Stimulated activated CD8-positive, alpha-beta memory T cell treated with anti-CD3 and anti-CD28 coated beads, Interleukin-2, amount 100 ng/mL, for 48 hours (primary cell): ENCODE measurements at places on chromosomes 4 and X.

- DNase-seq = no peak
Observed at GRCh38 chr4:15469402-15470127, at the start of gene CC2D2A. Gene CC2D2A (plus strand): TSS chr4:15469882. CDS start chr4:15475933, 6,051 bp downstream.

- no peak for DNase-seq
Observed at GRCh38 chr4:28092610-28093009, 1232.0 kb downstream of the STIM2 start.

DNA sequence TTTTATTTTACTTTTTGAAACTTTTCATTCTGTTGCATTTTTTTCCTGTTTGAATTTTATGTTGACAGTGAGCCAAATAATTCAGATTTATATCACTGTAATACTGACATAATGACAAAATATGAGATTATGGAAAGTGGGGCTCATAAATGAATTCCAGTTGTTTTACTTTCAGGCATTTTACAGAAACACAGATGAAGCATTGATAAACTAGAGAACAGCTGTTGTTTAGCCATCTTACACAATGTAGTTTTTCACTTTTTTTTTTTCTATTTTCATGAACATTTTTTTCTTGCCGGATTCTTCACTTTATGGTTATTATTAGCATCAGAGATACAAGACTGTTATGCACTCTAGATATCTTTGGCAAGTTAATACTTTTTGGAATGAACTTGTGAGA is 91.7 kb upstream of the PAQR3 start:
- DNase-seq = no peak

DNA sequence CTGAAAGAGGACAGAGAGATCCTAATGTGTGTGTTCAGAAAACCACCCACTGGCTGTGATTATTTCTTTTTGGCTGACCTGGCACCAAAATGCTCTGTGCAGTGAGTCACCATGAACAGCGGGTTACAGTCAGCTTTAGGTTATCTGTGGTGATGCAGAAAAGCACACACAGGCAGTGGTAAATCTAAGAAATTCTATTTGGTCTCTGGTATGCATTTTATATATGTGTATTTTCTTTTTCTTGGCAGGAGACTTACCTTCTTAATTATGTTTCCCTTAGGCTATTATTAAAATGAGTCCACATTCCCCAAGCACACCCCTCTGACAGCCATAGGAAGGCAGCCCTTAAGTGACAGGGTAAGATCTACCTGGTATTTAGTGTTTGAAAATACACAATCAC is 79.1 kb upstream of the TFDP3 start:
- no peak for DNase-seq

- no peak for DNase-seq
Observed at GRCh38 chr4:146930673-146931072, 15.0 kb downstream of the TTC29 start.

- no peak for DNase-seq
Observed at GRCh38 chr4:16264798-16265197, 38.5 kb upstream of the TAPT1 start.

DNA sequence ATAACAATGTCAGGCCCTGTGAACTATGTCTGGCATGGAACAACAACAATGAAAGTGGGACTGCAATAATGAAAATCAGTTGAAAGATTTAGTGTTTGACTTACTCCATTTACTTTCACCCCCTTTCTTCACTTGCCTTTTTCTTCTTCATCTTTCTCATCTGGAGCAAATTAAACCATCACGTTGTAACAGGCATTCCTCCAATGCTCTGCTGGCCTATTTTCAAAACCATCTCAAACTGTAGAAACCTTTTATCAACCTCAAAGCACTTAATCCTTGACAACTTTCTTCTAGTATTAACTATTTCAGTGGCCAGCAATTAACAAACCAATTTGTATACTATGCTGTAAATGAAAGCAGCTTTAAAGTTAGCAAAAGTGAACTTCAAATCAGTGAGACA is 8.3 kb downstream of the KLHL13 start:
- DNase-seq = no peak

DNA sequence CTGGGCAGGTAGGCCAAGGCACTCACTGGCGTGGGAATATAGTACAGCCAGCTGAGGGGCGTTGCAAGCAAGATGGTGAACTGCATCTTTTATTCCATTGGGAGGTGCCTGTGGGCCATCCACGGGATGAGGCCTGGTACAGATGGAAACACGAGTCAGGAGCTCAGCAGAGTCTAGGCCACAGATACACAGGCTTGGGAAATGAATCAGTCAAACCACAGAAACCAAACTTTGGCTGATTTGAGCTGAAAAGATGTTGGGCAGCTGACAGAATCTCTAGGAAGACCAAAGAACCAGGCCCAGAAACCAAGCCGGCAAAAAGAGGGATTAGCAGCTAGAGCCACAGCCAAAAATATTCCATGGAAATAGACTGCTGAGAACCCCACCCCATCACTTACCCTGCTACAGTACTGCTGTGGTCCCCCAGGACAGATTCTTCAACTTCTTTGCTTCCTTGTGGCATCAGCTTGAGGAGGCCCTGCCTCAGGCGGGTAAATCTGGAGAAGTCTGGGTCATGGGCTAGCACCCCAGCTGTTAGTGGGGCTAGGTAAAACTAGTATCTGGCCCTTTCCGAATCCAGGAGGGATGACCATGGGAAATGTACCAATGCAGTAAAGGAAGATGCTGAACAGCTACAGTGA is 75.4 kb downstream of the TMEM131L start:
- DNase-seq = peak; percentile 23

- DNase-seq = no peak
Observed at GRCh38 chrX:40105835-40106675, 8.3 kb upstream of the BCOR start.

DNA sequence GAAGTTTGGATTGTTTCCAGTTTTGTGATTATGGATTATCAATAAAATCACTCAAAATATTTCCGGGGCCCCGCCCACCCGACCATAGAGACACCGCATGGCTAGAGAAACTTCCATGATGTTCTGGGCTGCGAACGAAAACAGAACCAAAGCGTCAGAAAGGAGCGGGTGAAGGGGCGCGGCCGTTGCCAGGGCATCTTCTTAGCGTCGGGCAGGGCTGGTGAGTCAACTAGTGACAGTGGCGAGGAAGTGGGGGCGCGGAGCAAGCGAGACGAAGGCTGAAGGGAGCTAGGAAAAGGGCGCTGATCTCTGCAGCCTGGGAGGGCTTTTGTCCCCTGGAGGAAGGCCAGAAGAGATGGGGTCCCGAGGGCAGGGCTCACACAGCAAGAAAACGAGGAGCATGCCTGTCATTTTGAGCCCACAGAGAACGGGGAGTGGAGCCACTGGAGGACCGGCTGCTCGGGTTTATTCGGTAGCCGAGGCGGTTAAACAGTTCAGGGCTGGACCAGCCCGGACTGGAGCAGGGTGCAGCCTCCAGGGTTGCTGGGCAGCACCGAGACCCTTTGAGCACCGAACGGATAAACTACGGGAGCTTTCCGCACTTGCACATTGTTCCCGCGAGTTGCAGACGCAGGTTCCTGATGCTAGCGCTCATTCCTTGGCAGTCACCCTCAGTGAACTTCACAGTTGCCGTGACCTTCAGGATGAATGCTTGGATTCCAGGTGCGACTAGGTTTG is 298.1 kb upstream of the TRPC5 start:
- no peak for DNase-seq

DNA sequence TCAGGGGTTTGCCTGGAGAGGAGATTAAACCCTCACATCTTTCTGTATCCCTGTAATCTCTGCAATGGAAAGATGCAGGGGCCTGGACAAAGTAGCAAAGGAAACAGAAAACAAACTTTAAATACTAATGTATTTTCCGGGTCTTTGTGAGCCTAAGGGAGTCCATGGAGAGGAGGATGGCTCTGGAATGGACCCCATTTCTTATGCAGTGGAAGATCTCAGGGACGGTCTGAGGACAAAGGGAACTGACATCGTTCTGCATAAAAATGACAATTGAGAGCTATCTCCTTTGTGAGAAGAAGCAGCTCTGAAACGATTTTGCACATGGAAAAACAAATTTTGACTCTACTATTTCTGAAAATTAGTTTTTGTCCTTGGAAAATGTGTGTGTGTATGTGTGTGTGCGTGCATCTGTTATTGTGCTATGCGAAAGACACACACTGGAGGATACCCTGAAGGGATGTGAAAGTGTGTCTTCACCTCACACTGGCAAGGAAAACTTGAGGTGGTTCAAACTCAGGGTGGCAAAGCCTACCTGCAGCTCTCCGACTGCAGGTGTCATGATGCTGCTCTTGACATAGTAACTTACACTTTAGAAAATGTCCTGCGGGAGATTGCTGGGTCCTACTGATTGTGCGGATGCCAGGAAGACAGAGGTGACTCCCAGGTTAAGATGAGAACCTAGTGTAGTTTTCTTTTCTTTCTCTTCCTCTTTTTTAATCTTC is 126.4 kb upstream of the JADE1 start:
- no peak for DNase-seq

- DNase-seq = no peak
Observed at GRCh38 chr4:2261853-2262144, at the start of gene MXD4. Gene MXD4 (minus strand): TSS chr4:2262109. CDS start chr4:2261980, 129 bp downstream.

DNA sequence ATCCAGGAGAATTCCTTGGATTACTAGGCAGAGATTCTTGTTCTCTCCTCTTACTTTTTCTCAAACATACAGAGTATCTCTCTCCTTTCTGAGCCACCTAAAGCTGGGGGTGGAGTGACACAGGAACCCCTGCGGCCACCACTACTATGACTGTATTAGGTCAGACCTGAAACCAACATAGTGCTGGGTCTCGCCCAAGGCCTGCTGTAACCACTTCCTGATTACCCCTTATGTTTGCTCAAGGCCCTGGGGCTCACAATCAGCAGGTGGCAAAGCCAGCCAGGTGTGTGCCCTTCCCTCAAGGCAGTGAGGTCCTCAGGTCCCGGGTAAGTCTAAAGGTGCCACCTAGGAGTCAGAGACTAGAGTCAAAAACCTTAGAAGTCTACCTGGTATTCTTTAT is 166.4 kb downstream of the PARM1 start:
- no peak for DNase-seq

- DNase-seq = no peak
Observed at GRCh38 chr4:128513664-128514484, 226.3 kb upstream of the PGRMC2 start.

DNA sequence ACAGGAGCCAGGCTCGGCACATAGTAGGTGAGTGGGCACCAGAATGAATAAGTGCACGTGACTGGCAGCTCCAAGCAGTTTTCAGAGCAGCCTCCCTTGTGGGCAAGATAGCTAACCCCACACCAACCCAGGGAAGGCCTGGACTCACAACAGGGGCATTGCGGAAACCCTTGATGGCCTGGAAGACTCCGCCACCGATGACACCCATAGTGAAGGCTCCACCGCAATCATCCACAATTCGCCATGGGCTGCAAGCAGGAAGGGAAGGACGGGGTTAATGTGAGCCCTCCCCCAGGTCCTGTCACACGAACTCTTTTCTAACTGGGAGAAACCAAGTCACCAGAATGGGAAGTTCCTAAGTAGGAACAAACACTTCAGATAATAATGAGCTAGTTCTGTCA is 957 bp downstream of the TIMM17B start:
- no peak for DNase-seq

DNA sequence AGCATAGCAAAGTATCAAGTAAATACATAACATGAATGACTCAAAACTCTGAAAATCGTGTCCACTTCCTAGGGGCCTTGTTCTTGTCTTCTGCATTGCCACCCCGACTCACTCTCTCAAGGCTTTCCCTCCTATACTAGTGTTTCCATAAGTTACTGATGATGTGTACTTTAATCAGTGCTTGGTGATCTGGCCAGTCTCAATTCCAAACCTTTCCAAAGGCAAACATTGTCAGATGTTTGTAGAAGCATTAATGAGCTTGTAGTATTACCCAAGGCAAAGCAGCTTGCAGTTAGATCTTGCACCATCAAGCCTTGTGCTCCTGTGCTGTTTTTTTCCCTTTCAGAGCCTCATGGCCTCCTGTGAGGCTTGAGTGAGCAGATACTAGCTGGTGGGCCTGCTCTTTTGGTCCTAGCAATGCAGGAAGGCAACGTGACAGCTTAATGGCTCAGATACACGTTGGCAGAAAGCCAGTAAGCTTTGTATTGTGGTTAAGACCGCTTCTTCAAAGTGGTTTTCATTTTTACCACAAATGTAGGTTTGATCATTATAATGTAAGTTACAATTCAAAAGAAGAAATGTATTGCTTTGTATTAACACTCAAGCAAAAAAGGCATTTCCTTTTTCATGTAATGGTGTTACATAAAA is 51.8 kb downstream of the RBPJ start:
- DNase-seq = peak; percentile 1

DNA sequence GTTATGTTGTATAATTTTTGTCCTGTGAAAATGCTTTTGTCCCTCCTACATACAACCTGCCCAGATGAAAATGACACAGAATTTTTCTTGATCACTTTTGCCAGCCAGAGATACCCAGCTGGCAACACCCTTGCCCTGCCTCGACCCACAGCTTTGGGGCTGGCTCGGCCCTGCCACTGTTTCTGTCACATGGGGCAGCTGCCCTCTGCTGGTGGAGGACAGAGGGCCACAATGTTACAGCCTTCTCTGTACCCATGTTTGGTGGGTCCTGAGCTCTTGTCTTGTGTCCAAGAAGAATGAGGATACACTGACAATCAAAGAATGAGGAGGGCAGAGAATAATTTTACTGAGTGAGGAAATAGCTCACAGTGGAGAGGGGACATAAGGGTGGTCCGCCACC is 31.1 kb downstream of the BMP15 start:
- DNase-seq = peak; percentile 1

DNA sequence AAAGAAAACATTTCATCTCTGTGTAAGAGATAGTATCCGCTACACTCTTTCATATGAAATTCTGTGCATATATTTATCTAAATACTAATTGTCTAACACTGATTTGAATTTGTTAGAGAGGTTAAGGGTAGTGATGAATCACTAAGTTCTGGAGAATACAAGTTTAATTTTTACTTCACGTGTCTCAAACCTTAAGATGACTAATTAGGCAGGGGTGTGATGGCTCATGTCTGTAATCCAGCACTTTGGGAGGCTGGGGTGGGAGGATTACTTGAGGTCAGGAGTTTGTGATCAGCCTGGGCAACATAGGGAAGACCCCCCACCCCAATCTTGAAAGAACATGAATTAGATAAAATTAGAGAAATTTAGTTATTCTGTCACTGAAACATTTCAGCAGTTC is 2241.9 kb downstream of the PCDH7 start:
- no peak for DNase-seq

- DNase-seq = no peak
Observed at GRCh38 chr4:55032788-55033187, 92.6 kb downstream of the KDR start.

DNA sequence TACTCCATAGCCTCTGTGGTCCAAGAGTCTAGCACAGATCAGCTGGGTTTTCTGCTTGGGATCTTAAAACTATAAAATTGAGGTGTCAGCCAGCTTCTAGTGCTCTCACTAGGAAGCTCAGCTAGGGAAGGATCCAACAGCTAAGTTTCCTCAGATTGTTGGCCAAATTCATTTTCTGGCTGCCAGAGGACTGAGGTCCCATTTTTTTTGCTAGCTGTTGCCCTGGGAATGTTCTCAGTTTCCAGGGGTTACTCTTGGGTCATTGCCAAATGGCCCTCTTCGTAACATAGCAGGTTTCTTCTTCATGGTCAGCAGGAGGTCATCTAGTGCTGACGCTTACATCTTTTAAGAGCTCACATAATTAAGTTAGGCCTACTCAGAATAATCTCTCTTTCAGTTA is 2178.2 kb downstream of the ARAP2 start:
- DNase-seq = no peak
